ENCODE measurements at places on chromosomes 3 and 15. TPM values are rescaled to one million over a fixed set of nuclear protein-coding genes. Genes with fewer than 3 reads are reported as not detected.

GRAMD1C gene
- 6.0 TPM for total RNA-seq

ADAMTS7 gene
- total RNA-seq: 0.39 TPM

SMC4 gene
- 53.6 TPM for total RNA-seq

DNA sequence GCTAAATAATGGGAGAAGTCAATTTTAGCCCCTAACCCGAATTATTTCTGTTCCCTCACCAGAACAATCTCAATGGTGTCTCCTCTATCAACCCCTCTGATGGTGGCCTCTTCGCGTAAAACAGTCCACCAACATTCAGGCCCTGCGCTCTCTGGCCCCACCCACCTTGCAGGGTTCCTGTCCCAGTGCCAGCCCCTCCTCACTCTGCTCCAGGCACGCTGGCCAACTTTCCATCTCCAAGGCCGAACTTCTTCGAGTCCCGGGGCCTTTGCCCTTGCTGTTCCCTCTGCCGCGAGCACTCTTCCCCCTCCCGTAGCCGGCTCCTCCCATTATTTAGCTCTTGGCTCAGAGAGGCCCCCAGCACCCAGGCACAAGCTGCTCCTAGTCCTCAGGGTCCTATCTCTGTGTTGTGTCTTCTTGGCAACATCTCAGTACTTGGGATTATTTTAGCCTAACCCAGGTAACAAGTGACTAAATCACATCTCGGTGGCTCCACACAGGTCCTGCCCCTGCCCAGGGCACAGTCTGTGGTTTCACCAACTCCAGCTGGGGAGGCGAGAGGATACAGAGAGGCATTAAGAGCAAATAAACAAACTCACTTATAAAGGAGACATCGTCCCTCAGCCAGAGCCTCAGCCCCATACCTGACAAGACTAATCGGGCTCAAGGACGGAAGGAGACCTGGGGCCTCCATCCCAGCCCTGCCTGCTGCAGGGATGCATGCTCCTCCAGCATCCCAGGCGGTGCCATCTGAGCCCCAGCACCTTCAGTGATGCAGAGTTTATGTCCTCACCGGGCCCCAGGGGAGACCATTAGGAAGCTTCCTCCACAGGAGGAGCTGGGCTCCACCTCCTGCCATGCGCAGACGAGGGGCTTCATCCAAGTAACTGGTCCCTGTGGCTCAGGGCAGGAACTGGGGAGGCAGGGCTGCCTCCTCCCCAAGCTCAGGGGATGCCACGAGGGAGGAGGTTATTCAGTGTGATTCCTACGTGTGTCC is 19.7 kb upstream of the IQSEC1 start:
- H3K36me3 ChIP-seq: no peaks in the 10 kb centered on the region
- no peak for DNase-seq
- no peak overlapping the region for H3K27ac ChIP-seq
- peaks cover 34% of the 10 kb centered on the region for H3K27me3 ChIP-seq

DNA sequence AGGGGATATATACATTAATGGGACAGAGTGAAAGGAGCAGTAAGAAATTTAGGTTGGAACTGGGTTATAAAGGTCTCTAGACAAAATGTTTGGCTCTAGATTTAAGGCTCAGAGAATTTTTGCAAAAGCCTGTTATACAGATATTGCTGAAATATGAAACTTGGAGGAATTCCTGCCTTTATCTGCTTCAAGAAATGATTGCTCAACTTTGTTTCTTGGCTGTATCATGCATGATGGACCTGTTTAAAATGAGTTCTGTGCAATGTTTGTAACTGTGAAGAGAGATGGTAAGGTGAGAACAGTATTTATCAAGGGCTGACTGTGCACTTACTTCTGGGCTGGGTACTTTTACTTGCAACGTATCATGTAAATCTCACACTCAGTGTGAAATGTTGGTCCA is 3.3 kb downstream of the CRYBG3 start:
- no peak for DNase-seq
- H3K36me3 ChIP-seq: no peaks in the 10 kb centered on the region
- H3K4me3 ChIP-seq: no peak overlapping the region
- H3K27ac ChIP-seq: no peak overlapping the region
- no peaks in the 10 kb centered on the region for H3K27me3 ChIP-seq

DNA sequence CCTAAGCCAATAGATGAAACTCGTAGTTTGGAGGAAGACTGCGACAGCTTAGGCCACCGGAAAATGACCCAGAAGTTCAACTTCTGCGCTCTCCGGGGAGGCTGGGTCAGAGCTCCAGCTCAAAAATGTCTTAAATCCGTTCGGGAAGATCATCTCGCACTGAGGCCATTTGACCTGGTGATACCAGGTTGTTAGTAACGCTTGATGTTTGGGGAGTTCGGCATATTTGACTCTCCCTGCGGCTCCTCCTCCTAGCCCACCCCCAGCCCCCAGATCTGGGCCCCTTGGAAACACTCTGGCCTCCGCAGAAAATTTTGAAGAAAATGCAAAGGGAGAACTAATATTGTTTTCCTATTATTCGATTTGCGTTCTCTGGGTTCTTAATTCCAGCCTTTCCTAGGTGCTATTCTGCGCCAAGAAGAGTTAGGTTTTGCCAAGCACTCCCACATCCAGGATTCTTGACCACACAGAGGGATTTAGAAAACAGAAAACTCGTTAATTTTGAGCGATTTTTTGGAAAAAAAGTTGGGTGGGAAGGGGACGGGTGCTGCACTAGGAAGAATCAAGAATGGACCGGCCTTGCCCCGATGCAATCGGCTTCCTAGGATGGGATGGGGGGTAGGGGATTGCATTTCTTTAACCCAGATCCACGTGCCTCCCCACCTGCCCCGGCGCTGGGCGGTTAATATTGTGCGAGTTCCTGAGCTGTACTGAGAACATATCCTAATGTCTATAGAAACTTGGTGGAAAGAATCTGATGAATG is 50.0 kb downstream of the ZIC4 start:
- H3K4me1 ChIP-seq: peaks cover 17% of the 10 kb centered on the region
- peaks cover 68% of the 10 kb centered on the region for H3K27me3 ChIP-seq
- no peak for DNase-seq
- H3K27ac ChIP-seq: no peak overlapping the region
- no peak overlapping the region for H3K4me3 ChIP-seq

DNA sequence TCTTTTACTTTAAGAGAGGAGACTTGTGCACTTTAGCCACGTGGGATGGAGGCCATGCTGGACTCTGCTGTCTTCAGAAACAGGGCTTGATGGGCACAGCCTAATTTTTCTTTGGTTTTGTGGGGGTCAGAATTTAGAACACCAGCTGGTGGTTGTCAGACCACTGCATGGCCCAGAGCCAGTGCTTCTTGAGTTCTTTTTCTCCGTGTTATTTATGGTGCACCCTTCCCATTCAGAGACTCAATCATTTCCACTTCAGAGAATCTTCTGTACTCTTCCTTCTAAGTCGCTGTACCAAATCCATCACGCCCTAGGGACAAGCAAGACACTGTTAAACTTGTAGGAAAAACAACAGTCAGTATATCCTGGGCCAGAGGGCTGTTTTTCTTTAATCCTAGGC is 20.1 kb downstream of the PRR23A start:
- no peak overlapping the region for H3K4me3 ChIP-seq
- no peak for DNase-seq
- peaks cover 13% of the 10 kb centered on the region for H3K27me3 ChIP-seq

GRCh38 chr3:138441742-138442141 is 7.3 kb downstream of the ESYT3 start:
- H3K4me3 ChIP-seq: no peak overlapping the region
- H3K27ac ChIP-seq: 0 out of 2 replicates have a peak overlapping the region, but pooled peaks have one; percentile 46
- H3K4me1 ChIP-seq: peaks cover 36% of the 10 kb centered on the region

DNA sequence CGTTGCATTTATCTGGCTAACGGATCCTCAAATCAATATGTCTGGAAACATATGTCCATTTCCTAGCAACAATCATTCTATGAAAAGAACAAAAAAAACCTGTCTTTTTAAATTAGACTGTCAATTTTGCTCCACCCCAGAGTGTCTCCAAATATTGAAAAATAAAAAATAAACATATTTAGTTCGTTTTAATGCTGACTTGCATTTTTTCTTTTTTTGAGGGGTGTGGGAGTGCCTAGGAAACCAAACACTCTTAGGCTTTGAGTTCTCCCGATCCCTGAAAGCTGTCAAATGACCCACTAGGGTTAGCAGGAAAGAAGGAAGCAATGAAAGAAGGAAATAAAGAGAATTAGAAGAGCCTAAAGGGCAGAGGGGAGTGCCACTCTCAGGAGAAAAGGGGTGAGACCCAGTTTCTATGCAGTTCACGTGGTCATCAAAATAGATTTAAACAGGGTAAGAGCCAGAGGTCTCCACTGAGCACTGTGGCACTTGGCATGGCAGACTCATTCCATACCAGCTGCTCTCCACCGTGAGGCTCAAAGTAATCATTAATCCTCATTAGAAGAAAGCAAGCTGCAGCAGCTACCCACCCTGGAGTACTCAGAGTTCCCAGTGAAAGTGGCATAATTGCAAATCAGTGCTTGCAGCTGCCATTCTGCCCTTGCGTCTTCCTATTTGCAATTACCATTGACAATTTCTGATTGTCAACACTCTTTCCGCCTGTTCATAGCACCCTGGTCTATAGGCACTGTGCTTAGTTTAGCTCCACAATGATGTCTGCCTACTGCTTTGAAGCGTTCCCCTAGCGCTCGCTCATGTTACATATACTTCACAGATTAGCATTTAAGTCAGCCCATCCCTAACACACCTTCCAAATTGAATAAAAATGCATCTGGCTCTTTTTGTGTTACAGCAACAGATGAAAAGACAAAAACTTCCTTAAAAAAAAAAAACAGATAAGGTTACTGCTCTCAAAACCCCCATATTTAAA is 32.3 kb downstream of the PDZRN3 start:
- H3K4me1 ChIP-seq: peaks cover 7% of the 10 kb centered on the region
- H3K36me3 ChIP-seq: peaks cover 28% of the 10 kb centered on the region
- H3K27ac ChIP-seq: no peak overlapping the region
- H3K27me3 ChIP-seq: no peaks in the 10 kb centered on the region
- no peak for DNase-seq

DNA sequence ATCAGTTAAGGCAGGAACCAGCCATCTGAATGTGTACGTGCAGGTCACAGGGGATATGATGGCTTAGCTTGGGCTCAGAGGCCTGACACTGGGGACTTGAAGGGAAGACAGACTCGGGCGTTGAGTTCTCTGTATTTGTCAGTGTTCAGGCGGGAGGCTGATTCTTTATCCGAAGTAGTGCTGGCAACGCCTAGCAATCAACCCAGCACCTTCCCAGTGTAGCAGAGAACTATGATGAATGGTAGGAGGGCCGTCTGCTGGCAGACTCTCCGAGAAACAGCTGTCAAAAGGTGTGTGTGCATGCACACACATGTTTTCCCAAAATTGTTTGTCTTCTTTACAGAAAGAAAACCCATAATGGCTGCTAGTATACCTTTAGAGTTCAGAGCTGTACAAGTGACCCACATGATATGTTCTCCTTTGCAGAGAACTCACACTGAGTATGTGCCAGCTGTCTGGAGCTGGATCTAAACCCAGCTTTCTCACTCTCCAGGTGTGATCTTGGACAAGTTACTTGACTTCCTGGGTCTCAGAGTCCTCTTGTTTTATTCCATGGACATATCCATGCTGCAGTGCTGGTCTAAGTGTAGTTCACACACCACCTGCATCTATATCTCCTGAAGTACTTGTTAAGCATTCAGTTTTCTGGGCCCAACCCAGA is 74.5 kb upstream of the LARS2 start:
- no peaks in the 10 kb centered on the region for H3K4me1 ChIP-seq
- H3K27ac ChIP-seq: no peak overlapping the region
- H3K4me3 ChIP-seq: no peak overlapping the region
- H3K36me3 ChIP-seq: no peaks in the 10 kb centered on the region

DNA sequence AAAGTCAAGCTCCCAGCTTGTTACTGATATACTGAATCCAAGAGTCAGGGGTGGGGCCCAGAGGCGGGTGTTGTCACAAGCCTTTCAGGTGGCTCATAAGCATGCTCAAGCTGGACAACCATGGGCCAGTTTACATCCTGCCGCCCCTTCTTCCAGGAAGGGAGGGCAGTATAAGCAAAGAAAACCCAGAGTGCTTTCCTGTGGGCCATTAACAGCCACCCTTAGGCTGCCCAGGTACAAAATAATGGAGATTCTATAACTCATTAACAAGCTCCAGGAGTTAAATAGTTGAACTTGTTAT is 183.2 kb downstream of the NTRK3 start:
- peaks cover 4% of the 10 kb centered on the region for H3K27me3 ChIP-seq
- no peaks in the 10 kb centered on the region for H3K4me1 ChIP-seq
- H3K27ac ChIP-seq: no peak overlapping the region
- DNase-seq: no peak

GRCh38 chr3:64303401-64303800 is 78.1 kb upstream of the PRICKLE2 start:
- peaks cover 33% of the 10 kb centered on the region for H3K4me1 ChIP-seq
- H3K27ac ChIP-seq: no peak overlapping the region

- no peaks in the 10 kb centered on the region for H3K27me3 ChIP-seq
- no peak overlapping the region for H3K27ac ChIP-seq
- H3K4me1 ChIP-seq: no peaks in the 10 kb centered on the region
- no peak overlapping the region for H3K4me3 ChIP-seq
- DNase-seq: no peak
- H3K36me3 ChIP-seq: no peaks in the 10 kb centered on the region
Observed at GRCh38 chr3:69594286-69594685, 145.0 kb upstream of the MITF start.

DNA sequence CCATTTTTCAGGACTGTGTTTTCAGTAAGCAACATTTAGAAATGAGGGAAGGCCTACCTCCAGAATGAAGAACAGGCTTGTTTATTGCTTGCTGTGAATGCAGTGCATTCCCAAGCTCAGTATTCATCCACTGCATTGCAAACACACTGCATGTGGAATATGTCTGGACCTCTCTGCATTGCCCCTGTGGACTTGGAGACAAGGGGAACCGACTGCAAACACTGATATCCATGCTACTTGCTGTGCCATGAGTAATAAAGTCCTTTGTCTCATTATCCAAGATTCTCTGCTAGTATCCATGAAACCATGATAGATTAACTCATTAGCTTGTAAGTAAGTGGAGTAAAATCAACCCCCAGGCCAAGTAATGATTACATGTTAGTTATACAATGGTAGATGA is 301.2 kb upstream of the NR2E3 start:
- no peak for DNase-seq
- H3K4me1 ChIP-seq: no peaks in the 10 kb centered on the region
